ENCODE measurements at places on chromosomes 4 and X. TPM values are rescaled to one million over a fixed set of nuclear protein-coding genes. Genes with fewer than 3 reads are reported as not detected.

GRCh38 chr4:139241086-139241783 lies 38.8 kb downstream of the MGARP start:
- no peak overlapping the region for H3K27ac ChIP-seq
- no peak overlapping the region for H3K4me3 ChIP-seq
- no peaks in the 10 kb centered on the region for H3K4me1 ChIP-seq
- H3K27me3 ChIP-seq, result no peaks in the 10 kb centered on the region
- H3K36me3 ChIP-seq, result no peaks in the 10 kb centered on the region

DNA sequence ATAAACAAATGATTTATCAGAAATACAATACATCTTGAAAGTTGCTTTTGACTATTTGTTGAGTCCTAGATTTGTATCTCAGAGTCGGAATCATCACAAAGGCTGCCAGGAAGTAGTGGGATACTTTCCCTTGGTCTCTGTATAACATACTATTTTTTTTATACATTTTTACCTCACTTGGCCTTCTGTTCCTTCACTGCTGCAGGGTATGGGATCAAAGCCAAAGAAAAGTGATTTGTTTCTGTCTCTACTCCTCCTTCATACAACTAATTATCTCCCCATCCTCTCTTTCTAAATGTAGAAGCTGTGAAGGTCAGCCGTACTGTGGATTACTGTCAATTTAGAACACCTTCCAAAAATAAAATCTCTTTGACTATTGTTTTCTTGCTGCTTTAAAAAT lies 24.9 kb downstream of the PALLD start:
- no peaks in the 10 kb centered on the region for H3K4me1 ChIP-seq
- H3K36me3 ChIP-seq, result no peaks in the 10 kb centered on the region
- H3K27me3 ChIP-seq, result no peaks in the 10 kb centered on the region
- H3K27ac ChIP-seq, result peak overlapping the region; percentile 74
- H3K4me3 ChIP-seq, result no peak overlapping the region
- DNase-seq, result no peak

DNA sequence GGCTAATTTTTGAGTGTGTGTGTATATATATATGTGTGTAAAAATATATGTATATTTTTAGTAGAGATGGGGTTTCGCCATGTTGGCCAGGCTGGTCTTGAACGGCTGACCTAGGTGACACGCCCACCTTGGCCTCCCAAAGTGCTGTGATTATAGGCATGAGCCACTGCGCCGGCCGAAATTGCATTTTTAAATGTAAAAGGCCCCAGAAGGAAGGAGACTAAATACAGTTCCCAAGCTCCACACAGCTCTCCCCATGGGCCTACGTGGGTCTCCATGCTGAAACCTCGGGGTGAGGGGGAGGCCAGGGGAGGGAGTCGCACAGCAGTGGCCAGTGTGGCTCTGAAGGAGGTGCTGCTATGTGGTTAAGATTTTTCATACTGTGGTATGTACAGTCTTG lies 12.8 kb upstream of the CDKN2AIP start:
- peaks cover 8% of the 10 kb centered on the region for H3K4me1 ChIP-seq
- no peak for DNase-seq
- H3K27ac ChIP-seq, result no peak overlapping the region
- no peaks in the 10 kb centered on the region for H3K27me3 ChIP-seq
- H3K36me3 ChIP-seq, result no peaks in the 10 kb centered on the region

DNA sequence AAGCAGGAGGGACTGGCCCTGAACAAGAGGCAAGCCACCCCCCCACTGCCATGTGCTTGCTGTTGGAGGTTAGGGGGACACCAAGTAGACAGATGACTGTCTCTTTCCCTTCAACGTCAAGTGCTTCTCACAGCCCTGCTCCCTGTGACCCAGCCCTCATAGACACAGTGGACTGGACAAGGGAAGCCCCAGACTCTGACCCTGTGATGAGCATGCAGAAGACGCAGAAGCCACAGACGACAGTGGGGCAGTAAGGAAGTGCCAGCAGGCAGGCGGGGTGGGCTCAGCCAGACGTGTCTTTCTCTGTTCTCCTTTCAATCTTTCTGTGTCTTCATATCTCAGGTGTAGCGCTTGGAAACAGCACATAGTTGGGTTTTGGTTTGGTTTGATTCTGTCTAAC lies 2.4 kb upstream of the L1CAM start:
- H3K27me3 ChIP-seq, result peaks cover 18% of the 10 kb centered on the region
- no peaks in the 10 kb centered on the region for H3K36me3 ChIP-seq
- H3K4me1 ChIP-seq, result no peaks in the 10 kb centered on the region
- no peak overlapping the region for H3K4me3 ChIP-seq
- H3K27ac ChIP-seq, result no peak overlapping the region

- no peak overlapping the region for H3K4me3 ChIP-seq
- H3K36me3 ChIP-seq, result no peaks in the 10 kb centered on the region
Observed at GRCh38 chr4:24279911-24280375, 304.4 kb downstream of the DHX15 start.

DNA sequence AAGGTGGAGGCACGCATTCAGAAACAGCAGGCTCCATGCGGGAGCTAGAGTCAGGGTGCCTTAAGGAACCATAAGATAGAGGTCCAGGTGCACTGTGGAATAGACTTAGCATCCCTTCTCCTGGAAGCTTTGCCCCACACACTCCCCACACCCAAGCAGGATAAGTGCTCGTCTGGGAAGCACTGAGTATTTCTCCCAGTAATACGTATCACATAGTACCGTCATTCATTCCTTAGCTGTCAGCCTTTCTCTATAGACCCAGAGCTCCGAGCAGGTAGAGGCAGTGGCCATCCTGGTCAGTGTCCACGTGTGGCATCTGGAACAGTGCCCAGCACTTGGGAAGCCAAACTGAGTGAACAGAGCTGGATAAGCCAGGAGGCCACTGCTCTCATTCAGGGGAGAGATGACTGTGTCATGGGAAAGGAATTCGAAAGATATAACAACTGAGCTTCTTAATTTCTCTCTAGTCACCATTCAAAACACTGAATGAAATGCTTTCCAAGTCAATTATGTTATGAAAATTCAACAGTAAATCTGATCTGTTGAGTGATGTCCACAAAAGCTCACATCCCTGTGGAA lies 9.9 kb downstream of the APBB2 start:
- no peak overlapping the region for H3K4me3 ChIP-seq
- peak; percentile 27 for DNase-seq
- no peaks in the 10 kb centered on the region for H3K36me3 ChIP-seq
- no peaks in the 10 kb centered on the region for H3K27me3 ChIP-seq
- H3K27ac ChIP-seq, result peak overlapping the region; percentile 15
- H3K4me1 ChIP-seq, result peaks cover 25% of the 10 kb centered on the region

- H3K4me3 ChIP-seq, result no peak overlapping the region
- DNase-seq, result no peak
- no peak overlapping the region for H3K27ac ChIP-seq
- H3K27me3 ChIP-seq, result no peaks in the 10 kb centered on the region
Observed at GRCh38 chr4:153728151-153728550, 31.7 kb downstream of the RNF175 start.

- H3K4me1 ChIP-seq, result no peaks in the 10 kb centered on the region
- H3K36me3 ChIP-seq, result no peaks in the 10 kb centered on the region
- H3K27ac ChIP-seq, result no peak overlapping the region
- H3K27me3 ChIP-seq, result peaks cover 3% of the 10 kb centered on the region
Observed at GRCh38 chr4:109969919-109970318, 57.2 kb downstream of the EGF start.

- no peak for DNase-seq
- H3K36me3 ChIP-seq, result no peaks in the 10 kb centered on the region
- no peak overlapping the region for H3K27ac ChIP-seq
- peaks cover 11% of the 10 kb centered on the region for H3K27me3 ChIP-seq
- no peaks in the 10 kb centered on the region for H3K4me1 ChIP-seq
- no peak overlapping the region for H3K4me3 ChIP-seq
Observed at GRCh38 chrX:105116486-105116885, 104.0 kb downstream of the TEX13A start.

TMEM156 gene
- total RNA-seq, result 3.5 TPM

TCEAL2 gene
- 4.3 TPM for total RNA-seq

NUDT10 gene
- 5.9 TPM for total RNA-seq

TEX11 gene
- not detected for total RNA-seq

ANOS1 gene
- 24.3 TPM for total RNA-seq

AGTR2 gene
- 35.0 TPM for total RNA-seq

KCND1 gene
- 1.4 TPM for total RNA-seq

CT45A10 gene
- not detected for total RNA-seq

MAGED1 gene
- 111 TPM for total RNA-seq

All from lung (tissue), 17 donors.